Ammon's horn (tissue), 1 donor: ENCODE measurements at places on chromosomes 1 and 21.

- no peak for DNase-seq
Observed at GRCh38 chr1:169814265-169814664, 19.6 kb upstream of the METTL18 start.

- no peak for DNase-seq
Observed at GRCh38 chr1:119919241-119919640, 22.9 kb upstream of the ADAM30 start.

DNA sequence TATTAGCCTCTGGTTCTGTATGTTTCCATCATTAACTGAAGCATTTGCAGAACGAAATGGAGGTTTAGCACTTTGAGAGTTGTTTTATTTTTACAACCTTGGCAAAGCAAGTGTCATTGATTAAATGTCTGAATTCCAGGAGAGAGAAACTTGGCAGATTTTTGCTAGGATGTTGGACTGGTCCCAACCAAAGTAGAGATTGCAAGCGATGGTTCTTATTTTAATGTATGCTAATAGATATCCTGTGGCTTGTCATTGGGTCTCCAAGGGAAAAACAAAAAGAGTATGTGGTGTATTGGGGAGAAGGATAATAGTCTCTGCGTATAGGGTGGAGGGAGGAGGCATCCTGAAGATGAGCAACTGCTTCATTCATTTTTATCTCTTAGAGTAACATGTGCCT, 457.2 kb upstream of the RUNX1 start:
- DNase-seq: no peak

DNA sequence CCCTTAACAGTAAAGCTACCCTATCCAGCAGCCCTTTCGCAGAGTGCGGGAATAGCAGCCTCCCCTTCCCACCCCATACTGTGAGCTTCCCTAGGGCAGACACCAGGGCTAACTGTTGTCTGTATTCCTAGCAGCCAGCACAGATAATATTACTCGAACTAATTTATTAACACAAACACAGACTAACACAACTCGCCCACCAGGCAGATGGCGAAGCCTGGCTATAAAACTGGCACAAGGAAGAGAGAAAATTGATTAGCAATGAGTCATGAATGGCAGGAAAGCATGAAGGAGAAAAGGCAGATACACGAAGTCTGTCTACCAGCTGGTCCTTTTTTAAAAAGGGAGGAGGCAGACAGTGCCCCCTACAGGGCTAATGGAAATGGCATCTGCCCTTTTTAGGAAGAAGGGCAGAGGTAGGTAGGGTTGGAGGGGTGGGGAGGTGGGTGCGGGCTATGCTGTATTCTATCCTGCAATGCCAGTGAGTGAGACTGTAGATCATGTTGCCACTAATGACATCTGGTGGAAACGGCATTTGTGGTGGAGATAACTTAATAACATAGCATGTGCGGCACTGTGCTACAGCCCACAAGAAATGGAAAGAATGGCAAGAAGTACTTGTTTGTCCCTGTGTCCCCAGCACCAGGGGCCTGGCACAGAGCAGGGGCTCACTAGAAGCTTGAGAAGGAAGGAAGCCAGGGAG, 30.6 kb upstream of the CTPS1 start:
- peak; percentile 73 for DNase-seq

DNA sequence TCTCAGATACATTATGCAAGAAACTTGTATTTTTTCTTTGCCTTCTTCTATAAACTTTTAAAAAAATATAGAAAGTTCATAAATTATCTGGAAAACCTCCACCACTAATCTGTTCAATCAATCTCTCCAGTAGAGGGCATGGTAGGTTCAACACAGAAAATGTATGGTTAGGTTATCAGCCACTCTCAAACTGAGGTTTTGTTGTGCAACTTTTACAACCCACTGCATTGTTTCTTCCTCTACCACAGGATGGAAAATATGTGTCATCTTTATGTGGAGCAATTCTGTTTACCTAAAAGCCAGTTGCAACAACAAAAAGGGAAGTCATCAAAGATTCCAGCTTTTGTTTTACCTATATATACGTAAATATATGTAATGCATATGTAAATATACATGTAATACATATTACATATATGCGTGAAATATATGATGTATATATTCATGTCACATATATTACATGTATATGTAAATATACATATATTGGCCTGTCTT, 3.0 kb upstream of the RGS2 start:
- DNase-seq: peak; percentile 67

DNA sequence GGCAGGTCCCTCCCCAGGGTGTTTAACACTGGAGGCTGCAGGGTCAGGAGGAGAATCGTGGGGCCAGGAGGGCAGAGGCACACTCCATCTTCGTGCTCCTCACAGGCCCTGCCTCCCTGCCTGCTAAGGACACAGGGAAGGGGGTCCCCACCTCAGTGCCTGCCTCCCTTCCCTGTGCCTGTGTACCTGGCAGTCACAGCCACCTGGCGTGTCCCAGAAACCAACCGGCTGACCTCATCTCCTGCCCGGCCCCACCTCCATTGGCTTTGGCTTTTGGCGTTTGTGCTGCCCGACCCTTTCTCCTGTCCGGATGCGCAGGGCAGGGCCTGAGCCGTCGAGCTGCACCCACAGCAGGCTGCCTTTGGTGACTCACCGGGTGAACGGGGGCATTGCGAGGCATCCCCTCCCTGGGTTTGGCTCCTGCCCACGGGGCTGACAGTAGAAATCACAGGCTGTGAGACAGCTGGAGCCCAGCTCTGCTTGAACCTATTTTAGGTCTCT, 623 bp upstream of the BGLAP start:
- DNase-seq: no peak

- DNase-seq: no peak
Observed at GRCh38 chr1:212132025-212132424, 96.5 kb downstream of the DTL start.

DNA sequence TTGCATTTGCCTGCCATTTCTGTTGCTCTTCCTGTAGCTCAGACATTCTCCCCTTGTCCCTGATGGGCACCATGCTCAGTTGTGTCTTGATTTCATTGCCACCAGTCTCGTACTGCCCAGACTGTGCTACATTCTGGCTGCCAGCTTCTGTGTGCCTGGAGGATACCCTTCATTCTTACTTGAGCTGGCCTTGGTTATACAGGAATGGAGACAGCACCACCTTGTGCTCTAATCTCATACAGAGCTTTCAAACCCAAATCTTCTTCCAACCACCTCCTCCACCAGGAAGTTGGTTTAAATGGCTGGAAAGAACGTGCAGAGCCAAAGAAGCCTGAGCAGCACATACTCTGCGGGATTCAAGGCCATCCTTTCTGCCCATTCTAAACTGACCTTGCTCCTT, 165.3 kb downstream of the SLC35F3 start:
- DNase-seq: peak; percentile 21

- DNase-seq: no peak
Observed at GRCh38 chr1:67838180-67838910, 5.1 kb upstream of the GNG12 start.

- no peak for DNase-seq
Observed at GRCh38 chr1:27318596-27318995, 3.4 kb upstream of the TMEM222 start.

GRCh38 chr1:246394121-246394520, 113.0 kb downstream of the SMYD3 start:
- no peak for DNase-seq

DNA sequence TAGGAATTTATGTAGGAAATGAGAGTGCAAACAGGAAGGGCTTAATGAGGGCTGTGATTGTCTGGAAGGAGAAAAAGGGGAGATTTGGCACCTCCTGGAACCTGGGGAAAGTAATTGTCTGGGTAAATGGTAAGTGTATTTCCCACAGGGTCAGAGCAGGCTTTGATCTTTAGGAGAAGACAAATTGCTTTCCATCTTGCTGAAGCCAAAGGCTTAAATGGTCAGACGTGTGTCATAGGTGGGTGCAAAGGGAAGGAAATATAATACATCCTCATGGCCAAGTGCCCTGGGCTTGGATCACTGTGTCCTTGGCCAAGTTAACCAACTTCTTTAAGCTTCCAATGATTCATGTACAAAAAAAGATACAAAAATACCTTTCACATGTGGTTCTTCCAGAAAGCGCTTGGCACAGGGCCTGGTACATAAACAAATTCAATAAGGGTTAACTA, 1.3 kb upstream of the DUSP23 start:
- no peak for DNase-seq
